ENCODE measurements at places on chromosomes 5 and 9.

- no peak for DNase-seq
- H3K36me3 ChIP-seq = no peaks in the 10 kb centered on the region
- H3K4me1 ChIP-seq = peaks cover 44% of the 10 kb centered on the region
- H3K27me3 ChIP-seq = no peaks in the 10 kb centered on the region
- H3K27ac ChIP-seq = peak overlapping the region; percentile 78
- peak overlapping the region; percentile 46 for H3K4me3 ChIP-seq
Measured at GRCh38 chr9:72579190-72579589, 57.8 kb downstream of the TMC1 start.

DNA sequence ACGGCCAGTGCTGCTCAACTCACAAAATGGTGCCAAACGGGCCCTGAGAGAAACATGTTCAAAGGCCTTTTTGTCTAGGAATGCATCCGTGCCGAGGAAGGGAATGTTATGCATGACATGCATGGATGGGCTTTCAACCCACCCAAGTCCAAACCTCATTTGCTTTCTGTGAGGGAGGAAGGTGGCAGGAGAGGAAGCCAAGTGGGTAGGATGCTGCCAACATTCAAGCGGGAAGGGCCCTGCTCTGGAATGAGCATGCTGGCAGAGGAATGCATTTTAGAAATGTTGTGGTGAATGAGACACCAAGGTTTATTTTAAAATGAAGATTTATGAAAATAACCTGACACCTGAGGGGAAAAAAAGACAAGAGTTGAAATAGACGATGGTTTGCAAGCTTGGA lies 479.1 kb downstream of the CCDC171 start:
- H3K36me3 ChIP-seq = no peaks in the 10 kb centered on the region
- H3K27ac ChIP-seq = no peak overlapping the region
- no peaks in the 10 kb centered on the region for H3K27me3 ChIP-seq

DNA sequence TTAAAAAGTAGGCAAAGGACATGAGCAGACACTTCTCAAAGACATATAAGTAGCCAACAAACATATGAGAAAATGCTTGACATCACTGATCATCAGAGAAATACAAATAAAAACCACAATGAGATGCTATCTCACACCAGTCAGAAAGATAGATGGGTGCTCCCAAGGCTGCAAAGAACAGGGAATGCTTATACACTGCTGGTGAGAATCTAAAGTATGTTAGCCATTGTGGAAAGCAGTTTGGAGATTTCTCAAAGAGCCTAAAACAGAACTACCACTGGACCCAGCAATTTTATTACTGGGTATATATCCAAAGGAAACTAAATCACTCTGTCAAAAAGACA lies 154.2 kb downstream of the NDUFS4 start:
- no peak overlapping the region for H3K4me3 ChIP-seq
- no peak overlapping the region for H3K27ac ChIP-seq
- H3K4me1 ChIP-seq = no peaks in the 10 kb centered on the region
- no peak for DNase-seq
- H3K27me3 ChIP-seq = no peaks in the 10 kb centered on the region

- H3K4me1 ChIP-seq = no peaks in the 10 kb centered on the region
- H3K4me3 ChIP-seq = no peak overlapping the region
- H3K27me3 ChIP-seq = no peaks in the 10 kb centered on the region
- no peak overlapping the region for H3K27ac ChIP-seq
Measured at GRCh38 chr9:104074876-104075275, 19.2 kb upstream of the SMC2 start.

DNA sequence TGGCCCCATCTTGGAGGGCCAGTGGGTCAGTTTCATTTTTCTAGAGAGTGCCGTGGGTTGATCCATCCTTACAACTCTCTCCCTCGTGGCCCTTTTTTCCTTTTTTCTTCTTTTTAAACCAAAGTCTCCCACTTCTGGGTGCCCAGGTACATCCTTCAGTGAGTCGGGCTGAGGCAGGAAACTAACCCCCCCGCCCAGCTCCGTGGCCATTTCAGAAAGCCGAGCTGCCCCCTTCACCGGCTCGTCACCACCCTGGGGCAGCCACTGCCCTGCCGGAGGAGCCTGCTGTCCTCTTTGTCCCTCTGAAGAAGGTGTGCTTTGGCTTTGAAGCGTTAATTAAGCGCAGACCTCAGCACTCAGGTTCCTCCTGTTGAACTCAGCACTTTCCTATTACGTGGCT lies 5.2 kb downstream of the CFAP77 start:
- H3K36me3 ChIP-seq = no peaks in the 10 kb centered on the region
- no peak overlapping the region for H3K4me3 ChIP-seq
- H3K4me1 ChIP-seq = peaks cover 8% of the 10 kb centered on the region
- DNase-seq = no peak
- H3K27ac ChIP-seq = no peak overlapping the region
- peaks cover 71% of the 10 kb centered on the region for H3K27me3 ChIP-seq

GRCh38 chr5:71697967-71698366 lies 21.1 kb upstream of the CARTPT start:
- no peak overlapping the region for H3K4me3 ChIP-seq
- no peak overlapping the region for H3K27ac ChIP-seq
- no peak for DNase-seq

GRCh38 chr9:35967042-35967441 lies 9.1 kb upstream of the OR2S2 start:
- H3K27ac ChIP-seq = no peak overlapping the region
- no peak for DNase-seq
- H3K4me3 ChIP-seq = no peak overlapping the region
- no peaks in the 10 kb centered on the region for H3K4me1 ChIP-seq
- H3K27me3 ChIP-seq = peaks cover 5% of the 10 kb centered on the region

DNA sequence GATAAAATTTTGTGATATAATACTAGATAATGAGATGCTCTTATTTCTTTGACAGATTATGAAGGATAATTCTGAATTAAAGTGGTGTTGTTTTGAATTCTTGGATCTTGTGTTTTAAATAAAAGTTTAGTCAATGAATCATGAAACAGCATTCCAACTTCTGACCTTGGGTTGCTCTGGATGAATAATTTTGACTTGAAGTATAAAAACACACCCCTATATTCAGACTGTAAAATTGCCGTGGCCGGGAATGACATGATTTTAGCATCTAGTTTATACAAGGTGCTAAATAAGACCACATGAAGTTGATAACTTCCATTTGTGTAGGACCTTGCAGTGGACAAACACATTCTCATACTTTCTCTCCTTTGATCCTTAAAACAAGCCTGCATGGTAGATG lies 67.2 kb upstream of the DAP start:
- H3K27ac ChIP-seq = no peak overlapping the region
- H3K4me1 ChIP-seq = no peaks in the 10 kb centered on the region
- no peaks in the 10 kb centered on the region for H3K36me3 ChIP-seq

GRCh38 chr5:32989815-32990214 lies 278.7 kb downstream of the NPR3 start:
- H3K4me3 ChIP-seq = no peak overlapping the region
- no peak for DNase-seq
- no peaks in the 10 kb centered on the region for H3K4me1 ChIP-seq

- H3K27me3 ChIP-seq = peaks cover 14% of the 10 kb centered on the region
- H3K27ac ChIP-seq = no peak overlapping the region
- no peaks in the 10 kb centered on the region for H3K36me3 ChIP-seq
- no peak overlapping the region for H3K4me3 ChIP-seq
Measured at GRCh38 chr5:45692481-45692880, 3.7 kb downstream of the HCN1 start.

DNA sequence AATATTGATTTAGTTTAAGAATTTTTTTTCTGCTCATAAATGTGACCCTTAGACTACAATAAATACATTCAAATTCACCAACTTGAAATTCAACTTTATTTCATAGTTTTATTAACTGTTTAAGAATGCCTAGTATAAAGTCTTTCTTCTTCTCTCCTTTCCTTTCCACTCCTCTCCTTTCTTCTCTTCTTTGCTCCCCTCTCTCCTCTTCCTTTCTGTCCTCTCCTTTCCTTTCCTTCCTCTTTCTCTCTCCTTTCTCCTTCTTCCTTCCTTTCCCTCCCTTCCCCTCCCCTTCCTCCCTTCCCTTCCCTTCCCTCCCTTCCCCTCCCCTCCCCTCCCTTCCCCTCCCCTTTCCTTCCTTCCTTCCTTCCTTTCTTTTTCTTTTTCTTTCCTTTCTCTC lies 150.6 kb downstream of the FER start:
- DNase-seq = no peak
- H3K4me1 ChIP-seq = no peaks in the 10 kb centered on the region
- H3K27me3 ChIP-seq = no peaks in the 10 kb centered on the region
- H3K36me3 ChIP-seq = no peaks in the 10 kb centered on the region
- H3K27ac ChIP-seq = no peak overlapping the region
- no peak overlapping the region for H3K4me3 ChIP-seq

DNA sequence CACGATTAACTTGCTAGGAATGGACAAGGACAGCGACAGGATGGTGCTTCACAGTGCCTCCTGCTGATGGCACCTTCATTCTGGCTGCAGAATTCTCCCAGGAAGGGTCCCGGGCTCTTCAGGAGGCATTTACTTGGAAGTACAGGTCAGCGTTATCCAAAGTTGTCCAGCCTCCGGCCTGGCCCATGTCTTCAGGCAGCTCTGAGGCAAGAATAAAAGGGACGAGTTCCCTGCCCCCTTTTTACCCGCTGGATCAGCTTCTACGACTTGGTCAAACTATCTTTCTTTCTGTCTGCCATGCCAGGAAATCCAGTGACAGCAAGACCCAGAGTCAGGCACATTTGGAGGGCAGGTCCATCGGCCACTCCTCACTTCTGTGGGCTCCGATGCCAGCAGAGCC lies 23.4 kb upstream of the GABBR2 start:
- DNase-seq = no peak
- H3K36me3 ChIP-seq = no peaks in the 10 kb centered on the region
- no peak overlapping the region for H3K27ac ChIP-seq
- no peaks in the 10 kb centered on the region for H3K27me3 ChIP-seq
- H3K4me3 ChIP-seq = no peak overlapping the region

DNA sequence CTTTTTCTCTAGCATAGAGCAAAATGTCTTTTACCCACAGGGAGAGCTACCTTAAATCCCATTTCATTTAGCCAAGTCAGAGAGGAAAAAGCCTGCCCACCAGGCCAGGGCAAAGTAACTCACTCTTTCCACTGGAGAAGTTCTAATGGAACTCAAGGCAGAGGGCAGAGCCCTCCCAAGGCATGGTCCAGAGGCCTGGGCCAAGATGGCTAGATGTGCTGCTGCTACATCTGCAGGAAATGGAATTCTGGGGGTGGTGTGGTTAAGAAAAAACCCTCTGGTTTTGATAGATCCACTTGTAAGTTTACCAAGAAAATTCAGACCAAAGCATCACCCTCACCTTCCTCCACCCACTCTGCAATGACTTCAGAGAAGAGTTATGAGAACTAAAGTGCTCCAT lies 37.3 kb downstream of the CSF2 start:
- no peaks in the 10 kb centered on the region for H3K36me3 ChIP-seq
- H3K4me3 ChIP-seq = no peak overlapping the region
- no peaks in the 10 kb centered on the region for H3K27me3 ChIP-seq
- no peaks in the 10 kb centered on the region for H3K4me1 ChIP-seq

- peak overlapping the region; percentile 13 for H3K27ac ChIP-seq
- no peaks in the 10 kb centered on the region for H3K27me3 ChIP-seq
- peaks cover 29% of the 10 kb centered on the region for H3K4me1 ChIP-seq
- H3K36me3 ChIP-seq = no peaks in the 10 kb centered on the region
- no peak for DNase-seq
- H3K4me3 ChIP-seq = no peak overlapping the region
Measured at GRCh38 chr9:121997791-121998190, 95.3 kb downstream of the TTLL11 start.

- DNase-seq = no peak
- no peak overlapping the region for H3K4me3 ChIP-seq
- H3K27me3 ChIP-seq = no peaks in the 10 kb centered on the region
- no peak overlapping the region for H3K27ac ChIP-seq
- no peaks in the 10 kb centered on the region for H3K4me1 ChIP-seq
- no peaks in the 10 kb centered on the region for H3K36me3 ChIP-seq
Measured at GRCh38 chr5:167503926-167504720, 787.3 kb upstream of the WWC1 start.

DNA sequence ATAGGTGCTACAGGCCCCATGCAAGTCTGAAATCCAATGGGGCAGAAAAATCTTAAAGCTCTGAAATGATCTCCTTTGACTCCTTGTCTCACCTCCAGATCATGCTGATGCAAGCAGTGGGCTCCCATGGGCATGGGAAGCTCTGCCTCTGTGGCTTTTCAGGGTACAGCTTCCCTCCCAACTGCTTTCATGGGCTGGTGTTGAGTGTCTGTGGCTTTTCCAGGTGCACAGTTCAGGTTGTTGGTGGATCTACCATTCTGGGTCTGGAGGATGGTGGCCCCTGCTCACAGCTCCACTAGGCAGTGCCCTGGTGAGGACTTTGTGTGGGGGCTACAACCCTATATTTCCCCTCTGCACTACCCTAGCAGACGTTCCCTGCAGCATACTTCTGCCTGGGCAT lies 103.5 kb downstream of the STARD4 start:
- H3K36me3 ChIP-seq = no peaks in the 10 kb centered on the region
- no peaks in the 10 kb centered on the region for H3K27me3 ChIP-seq
- no peak overlapping the region for H3K4me3 ChIP-seq

DNA sequence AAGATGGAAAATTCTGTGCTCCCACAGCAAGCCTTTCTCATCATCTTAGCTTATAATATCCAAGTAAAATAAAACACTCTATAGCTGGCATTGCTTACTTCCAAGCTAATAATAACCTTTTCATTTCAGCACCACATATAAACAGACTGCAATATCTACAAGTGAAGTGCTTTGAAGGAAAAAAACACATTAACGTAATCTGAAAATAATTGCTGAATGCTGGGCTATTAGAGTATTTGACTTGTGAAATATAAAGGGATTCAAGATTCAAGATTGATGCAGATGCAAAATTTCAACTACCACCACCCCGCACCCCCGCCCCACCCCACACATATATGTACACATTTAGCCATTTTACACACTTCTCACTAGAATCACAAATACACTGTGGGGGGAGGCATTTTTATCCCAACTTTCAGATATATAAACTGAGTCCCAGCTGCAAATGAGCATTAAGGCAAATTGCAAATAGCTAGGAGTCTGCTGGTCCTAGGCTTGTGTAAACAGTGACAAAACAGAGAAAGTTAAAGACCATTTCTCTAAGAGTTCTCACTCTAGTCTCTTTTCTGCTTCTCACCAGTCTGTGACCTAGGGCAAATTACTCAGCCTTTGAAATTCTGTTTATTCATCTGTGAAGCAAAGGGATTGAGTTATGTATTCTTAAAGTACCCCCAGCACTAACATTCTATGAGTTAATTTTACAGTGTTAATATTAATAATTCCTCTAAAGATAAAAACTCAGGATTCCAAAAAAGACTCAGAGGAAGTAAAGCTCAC lies 489.4 kb downstream of the PRELID2 start:
- H3K27me3 ChIP-seq = no peaks in the 10 kb centered on the region
- no peak overlapping the region for H3K4me3 ChIP-seq
- no peaks in the 10 kb centered on the region for H3K4me1 ChIP-seq
- DNase-seq = no peak

DNA sequence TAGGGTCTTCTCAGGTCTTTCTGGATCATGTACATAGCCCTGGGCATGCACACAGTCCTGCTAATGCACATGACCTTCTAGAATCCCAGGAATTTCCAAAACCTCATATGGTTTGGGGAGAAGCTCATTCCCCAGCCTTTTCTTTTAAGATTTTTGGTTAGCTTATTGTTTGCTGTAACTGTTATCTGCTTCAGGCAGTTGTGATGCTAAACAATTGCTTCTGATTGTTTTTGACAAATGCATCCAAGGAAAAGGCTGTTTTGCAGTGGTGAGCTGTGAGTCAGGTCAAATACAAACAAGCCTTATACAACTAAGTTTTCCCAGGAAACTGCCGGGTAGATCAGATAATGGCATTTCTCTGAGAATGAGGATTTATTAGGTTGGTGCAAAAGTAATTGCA lies 32.7 kb downstream of the SMC5 start:
- H3K27ac ChIP-seq = no peak overlapping the region
- no peak overlapping the region for H3K4me3 ChIP-seq
- peaks cover 12% of the 10 kb centered on the region for H3K4me1 ChIP-seq
- H3K27me3 ChIP-seq = no peaks in the 10 kb centered on the region
- H3K36me3 ChIP-seq = peaks cover 34% of the 10 kb centered on the region
